ENCODE measurements at places on chromosomes 16 and 17. TPM values are rescaled to one million over a fixed set of nuclear protein-coding genes. Genes with fewer than 3 reads are reported as not detected.

DNA sequence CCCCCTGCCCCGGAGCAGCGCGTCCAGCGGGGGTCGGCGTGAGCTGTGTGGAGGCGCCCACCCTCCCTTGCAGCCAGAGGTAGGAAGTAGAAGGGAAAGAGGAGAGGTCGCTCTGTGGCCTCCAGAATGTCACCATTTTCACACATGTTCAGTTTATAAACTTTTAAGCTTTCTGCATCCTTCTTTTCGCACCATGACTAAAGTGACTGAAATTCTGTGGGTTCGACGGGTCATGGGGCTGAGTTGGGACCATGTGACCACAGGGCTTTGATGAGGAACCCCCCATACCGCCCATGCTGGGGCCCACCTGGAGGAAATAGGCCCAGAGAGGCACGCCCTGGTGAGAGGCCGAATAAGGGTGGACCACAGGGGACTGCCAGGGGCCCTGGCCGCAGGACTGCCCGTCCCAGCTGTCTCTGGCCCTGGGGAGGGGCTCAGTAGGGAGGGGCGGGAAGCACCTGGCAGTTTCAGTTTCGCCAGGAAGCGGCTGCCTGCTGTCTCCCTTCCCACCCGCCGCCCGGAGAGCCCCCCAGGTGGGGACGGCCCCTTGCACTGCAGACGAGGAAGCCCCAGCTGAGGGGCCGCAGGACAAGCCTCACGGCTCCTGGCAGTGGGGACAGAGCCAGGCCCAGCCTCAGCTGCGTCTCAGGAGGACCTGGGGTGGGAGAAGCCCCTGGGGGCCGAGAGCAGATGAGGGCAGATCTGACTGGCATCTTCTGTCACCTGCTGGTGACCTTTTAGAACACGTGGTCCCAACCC lies 9.0 kb downstream of the CBFA2T3 start:
- peak; percentile 41 for DNase-seq
- H3K4me3 ChIP-seq = no peak overlapping the region
- peaks cover 6% of the 10 kb centered on the region for H3K4me1 ChIP-seq
- no peak overlapping the region for H3K27ac ChIP-seq

- H3K4me3 ChIP-seq = peak overlapping the region; percentile 47
- no peaks in the 10 kb centered on the region for H3K27me3 ChIP-seq
- H3K36me3 ChIP-seq = peaks cover 4% of the 10 kb centered on the region
- H3K4me1 ChIP-seq = peaks cover 66% of the 10 kb centered on the region
- peak; percentile 43 for DNase-seq
These were observed 145.3 kb upstream of the PLCG2 start for GRCh38 chr16:81633680-81634379.

DNA sequence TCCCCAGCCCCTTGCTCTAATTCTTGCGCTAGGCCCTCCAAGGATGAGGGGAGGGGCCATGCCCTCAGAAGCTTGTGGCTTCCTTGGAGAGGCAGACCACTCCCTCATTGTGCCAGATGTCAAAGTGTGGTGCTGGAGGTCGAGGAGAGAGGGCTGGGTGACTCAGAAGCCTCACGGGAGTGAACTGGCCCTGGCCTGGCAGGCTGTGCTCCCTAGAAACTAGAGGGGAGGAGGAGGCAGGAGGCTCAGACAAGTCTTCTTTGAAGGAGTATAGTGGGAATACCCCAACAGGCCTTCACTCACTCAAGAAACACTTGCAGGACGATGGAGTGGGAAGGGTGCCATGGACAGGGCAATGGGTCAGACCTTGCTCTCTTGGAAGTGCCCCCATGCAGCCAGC lies 18.5 kb downstream of the ANKRD40 start:
- H3K4me3 ChIP-seq = no peak overlapping the region
- DNase-seq = no peak
- H3K4me1 ChIP-seq = no peaks in the 10 kb centered on the region
- peaks cover 3% of the 10 kb centered on the region for H3K36me3 ChIP-seq
- H3K27ac ChIP-seq = no peak overlapping the region

SLC16A11 gene
- total RNA-seq = 1.5 TPM

MLST8 gene
- 76.1 TPM for total RNA-seq

All from activated CD4-positive, alpha-beta T cell treated with anti-CD3 and anti-CD28 coated beads for 36 hours (primary cell).